ENCODE measurements at places on chromosomes 3 and 15.

DNA sequence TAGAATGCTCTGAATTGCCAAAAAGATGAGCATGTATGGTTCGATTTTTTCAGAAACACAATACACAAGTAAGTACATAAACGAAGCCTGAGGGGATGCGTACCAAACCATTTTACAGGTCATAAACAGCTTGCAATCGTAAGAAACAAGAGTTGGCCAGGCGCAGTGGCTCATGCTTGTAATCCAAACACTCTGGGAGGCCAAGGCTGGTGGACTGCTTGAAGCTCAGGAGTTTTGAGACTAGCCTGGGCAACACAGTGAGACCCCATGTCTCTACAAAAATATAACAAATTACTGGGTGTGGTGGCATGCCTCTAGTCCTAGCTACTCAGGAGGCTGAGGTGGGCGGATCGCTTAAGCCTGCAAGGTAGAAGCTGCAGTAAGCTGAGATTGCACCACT, 13.4 kb downstream of the TRA2B start:
- DNase-seq = no peak

DNA sequence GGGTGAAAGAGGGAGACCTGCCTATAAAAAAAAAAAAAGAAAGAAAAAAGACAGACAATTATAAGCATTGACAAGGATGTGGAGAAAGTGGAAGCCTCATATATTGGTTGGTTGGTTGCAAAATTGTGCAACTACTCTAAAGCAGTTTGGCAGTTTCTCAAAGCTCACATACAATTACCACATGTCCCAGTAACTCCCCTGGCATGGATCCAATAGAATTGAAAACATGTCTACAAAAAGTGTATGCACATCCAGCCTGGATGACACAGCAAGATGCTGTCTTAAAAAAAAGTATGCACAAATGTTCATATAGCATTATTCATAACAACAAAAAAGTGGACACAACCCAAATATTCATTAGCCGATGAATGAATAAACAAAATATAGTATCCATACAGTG, 19.5 kb downstream of the SETMAR start:
- no peak for DNase-seq

- no peak for DNase-seq
Observed at GRCh38 chr3:53550005-53550620, 55.7 kb downstream of the CACNA1D start.

DNA sequence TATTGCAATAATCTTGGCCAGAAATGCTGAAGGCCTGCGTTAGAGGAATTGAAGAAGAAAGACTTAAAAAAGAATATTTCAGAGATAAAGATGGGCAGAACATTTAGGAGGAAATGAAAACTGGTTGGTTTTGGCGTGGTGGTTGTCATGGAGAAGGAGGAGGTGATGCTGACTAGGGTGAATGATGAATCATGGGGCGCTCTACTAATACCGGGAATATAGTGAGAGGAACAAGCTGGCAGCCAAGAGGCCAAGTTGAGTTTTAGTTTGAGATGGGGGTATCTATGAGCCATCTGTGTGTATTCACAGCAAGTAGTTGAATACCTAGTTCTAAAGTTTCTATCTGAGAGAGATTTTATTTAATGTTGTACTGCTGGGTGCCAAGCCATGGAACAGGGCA, 6.8 kb upstream of the GAP43 start:
- no peak for DNase-seq

DNA sequence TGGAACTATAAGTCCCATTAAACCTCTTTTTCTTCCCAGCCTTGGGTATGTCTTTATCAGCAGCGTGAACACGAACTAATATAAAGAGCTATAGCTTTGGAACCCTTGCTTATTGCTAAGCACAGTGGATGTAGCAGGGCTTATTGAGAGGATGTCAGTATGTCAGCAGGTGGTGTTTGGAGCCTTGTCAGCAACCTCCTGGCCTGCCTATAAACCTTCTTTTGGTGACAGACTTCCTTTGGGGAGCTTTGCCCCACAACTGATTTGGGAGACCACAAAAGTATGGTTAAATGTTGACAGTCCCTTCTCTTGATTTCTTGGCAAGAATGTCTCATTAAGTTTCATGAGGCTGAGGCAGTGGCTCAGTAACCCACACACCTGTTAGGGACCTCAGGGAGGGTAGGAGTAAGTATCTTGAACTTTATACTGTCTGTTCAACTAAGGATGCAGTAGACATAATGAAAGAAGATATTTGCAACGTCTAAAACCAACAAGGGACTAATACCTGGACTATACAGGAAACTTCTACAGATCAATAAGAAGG, 14.8 kb downstream of the CCNDBP1 start:
- DNase-seq = no peak

- DNase-seq = no peak
Observed at GRCh38 chr3:12316253-12316652, 27.4 kb downstream of the PPARG start.

DNA sequence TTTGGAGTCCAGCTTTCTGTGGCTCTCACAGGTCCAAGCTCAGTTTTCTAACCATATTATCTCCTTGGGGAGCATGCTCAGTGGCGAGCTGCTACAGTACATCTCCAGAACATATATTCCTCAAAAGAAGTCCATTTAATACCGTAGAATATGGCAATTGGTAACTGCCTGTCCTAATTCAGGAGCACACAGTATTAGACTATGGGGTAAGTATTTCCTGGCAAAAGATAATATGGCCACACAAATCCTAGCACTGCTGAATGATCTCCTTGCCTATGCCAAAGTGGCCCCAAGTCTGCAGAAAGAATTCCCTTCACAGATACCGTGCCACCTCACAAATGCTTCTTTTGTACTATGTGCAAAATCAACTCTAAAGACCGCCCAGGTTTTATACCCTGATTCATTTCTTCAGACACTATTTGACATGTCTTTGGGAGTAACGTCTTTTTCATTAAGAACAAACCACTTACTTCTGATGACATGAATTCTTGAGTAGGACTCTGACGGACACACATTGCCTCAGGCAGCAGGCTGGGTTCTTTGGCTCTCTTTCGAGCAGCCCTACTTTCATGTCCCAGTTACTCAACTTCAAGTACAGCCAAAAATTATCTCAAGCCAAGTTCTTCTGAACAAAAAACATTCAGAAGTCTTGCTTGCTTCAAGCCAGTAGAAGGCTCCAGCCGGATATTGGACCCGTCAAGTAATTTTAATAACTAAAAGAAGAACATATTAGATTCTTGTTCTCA, 368.3 kb upstream of the DCBLD2 start:
- no peak for DNase-seq

DNA sequence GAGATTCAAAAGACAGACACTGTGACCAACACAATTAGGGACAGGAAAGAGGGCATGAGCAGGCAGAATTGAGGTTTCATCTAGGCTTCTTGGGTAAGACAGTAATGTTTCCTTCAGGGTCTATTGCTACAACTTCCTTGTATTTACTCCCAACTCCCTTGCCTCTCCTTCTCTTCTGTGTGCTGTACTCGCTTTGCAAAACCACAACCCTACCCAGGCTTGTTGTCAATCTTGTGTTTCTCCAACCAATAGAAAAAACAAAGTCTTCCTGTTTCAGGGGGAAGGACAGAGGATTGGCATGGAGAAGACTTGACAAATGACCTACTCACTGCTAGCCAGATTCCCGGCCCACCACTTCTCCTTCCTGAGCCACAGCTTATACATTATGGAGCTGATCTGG, 36.3 kb upstream of the MASP1 start:
- DNase-seq = no peak

GRCh38 chr3:12966847-12967605, 106.2 kb downstream of the IQSEC1 start:
- DNase-seq = no peak

DNA sequence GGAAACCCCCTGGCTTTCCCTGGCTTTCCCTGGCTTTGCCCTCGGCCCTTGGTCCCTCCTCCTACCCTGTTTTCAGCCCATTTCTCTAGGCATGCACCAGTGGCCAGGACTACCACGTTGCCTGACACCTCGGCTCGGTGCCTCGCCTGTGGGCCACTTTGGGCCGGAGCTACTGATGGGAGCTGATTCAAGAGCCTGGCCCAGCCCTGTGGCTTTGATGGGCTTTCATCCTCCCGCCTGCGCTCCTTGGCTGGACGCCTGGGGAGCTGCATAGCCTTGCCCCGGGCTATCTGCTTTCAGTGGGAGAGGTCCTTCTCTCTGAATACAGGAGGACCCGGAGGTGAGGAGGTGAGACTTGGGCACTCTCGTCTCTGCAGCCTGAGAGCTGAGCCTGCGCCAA, 192.7 kb upstream of the HES1 start:
- no peak for DNase-seq

DNA sequence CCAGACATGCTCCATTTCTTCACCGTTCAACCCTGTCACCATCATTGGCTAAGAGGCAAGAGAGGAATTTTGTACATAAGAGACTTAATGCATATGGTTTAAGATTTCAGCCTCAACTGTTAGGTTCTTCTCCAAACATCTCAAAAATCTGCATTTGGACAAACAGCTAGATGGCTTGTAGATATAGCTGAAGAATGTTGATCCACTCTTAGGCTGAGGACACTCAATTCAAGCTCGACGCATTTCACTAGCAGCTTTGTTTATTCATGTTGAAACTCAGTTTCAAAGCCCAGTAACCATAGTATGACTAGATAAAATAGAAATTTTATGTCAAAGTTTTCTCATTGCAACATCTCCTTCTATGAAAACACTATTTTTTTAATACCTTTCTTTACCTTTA, 208.2 kb downstream of the THRB start:
- DNase-seq = no peak

DNA sequence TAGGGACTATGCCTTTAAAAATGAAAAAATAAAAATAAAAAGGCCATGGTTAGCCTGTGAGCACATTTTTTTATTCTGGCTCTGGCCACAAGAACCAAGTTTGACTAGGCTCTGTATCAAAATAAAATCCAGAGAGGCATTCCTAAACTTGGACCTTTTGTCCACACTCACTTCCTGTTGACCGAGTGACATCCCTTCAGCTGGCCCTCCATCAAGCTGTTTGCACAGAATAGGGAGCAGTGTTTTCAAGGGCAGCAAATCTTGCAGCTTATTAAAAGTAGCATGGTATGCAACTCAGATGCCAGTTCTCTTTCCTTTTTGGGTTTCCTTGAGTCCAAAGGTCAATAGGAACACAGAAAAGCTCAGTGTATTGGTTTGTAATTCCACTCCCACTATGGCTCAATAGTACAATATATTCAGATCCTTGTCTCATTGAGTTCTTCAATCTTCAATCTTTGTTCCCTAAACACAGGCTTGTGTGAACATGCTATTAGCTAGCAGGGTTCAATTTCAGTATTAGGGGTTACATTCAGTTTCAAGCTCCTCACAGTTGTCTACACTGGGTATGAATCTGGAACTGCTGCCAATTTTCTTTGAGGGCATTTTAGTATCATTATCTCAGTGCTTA, 244.5 kb downstream of the RBMS3 start:
- DNase-seq = peak; percentile 88

DNA sequence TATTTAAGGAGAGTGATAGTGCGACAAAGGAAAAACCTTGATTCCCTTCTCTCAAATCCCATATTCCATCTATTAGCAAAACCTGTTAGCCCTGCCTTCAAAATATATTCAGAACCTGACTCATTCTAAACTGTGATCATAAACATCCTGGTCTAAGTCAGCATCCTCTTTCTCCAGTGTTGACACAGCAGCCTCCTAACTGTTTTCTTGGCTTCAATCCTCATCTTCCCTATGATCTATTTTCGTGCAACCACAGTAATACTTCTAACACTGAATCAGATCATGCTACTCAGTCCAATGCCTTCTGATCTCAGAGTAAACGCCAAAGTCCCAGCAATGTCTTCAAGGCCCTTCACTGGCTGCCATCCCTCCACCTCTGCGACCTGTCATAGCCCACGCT, 785.1 kb downstream of the EDEM1 start:
- no peak for DNase-seq

Measured in NCI-H2227 treated with DMSO at 0.1 percent for 48 hours (cell line).